ENCODE measurements at places on chromosomes 12 and 14.

GRCh38 chr14:30949651-30950050, 75.3 kb downstream of the COCH start:
- no peak for DNase-seq

DNA sequence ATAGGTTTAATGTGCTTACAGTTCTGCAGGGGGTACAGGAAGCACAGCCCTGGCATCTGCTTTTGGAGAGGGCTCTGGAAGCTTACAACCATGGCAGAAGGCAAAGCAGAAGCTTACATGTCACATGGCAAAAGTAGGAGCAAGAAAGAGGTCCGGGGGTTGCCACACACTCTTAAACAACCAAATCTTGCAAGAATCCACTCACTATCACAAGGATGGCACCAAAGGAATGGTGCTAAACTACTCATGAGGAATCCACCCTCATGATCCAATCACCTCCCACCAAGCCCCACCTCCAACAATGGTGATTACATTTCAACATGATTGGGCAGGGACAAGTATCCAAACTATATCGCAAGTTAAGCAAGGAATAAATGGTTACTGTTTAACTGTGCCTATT, 255.8 kb upstream of the AVPR1A start:
- no peak for DNase-seq

DNA sequence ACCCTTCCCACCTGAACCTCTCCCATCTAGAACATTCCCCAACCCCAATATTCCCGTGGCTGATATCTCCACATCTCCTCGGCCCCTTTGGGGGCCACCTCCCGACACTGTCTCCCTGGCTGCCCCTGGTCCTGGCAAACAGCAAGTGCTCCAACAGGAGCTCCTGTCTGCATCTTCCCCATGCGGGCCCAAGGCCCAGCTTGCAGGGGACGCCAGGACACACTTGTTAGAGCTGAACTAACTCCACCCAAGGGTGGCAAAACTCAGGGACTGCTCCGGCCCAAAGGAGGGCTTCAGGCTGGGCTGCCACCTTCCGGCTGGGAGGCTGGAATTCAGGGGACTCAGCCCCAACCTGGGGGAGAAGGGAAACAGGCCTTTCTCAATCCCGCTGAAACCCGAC, 106.6 kb downstream of the NCOR2 start:
- no peak for DNase-seq

GRCh38 chr12:69524755-69525469, 54.7 kb downstream of the FRS2 start:
- no peak for DNase-seq

GRCh38 chr12:113231235-113232088, 10.2 kb downstream of the TPCN1 start:
- DNase-seq: no peak

DNA sequence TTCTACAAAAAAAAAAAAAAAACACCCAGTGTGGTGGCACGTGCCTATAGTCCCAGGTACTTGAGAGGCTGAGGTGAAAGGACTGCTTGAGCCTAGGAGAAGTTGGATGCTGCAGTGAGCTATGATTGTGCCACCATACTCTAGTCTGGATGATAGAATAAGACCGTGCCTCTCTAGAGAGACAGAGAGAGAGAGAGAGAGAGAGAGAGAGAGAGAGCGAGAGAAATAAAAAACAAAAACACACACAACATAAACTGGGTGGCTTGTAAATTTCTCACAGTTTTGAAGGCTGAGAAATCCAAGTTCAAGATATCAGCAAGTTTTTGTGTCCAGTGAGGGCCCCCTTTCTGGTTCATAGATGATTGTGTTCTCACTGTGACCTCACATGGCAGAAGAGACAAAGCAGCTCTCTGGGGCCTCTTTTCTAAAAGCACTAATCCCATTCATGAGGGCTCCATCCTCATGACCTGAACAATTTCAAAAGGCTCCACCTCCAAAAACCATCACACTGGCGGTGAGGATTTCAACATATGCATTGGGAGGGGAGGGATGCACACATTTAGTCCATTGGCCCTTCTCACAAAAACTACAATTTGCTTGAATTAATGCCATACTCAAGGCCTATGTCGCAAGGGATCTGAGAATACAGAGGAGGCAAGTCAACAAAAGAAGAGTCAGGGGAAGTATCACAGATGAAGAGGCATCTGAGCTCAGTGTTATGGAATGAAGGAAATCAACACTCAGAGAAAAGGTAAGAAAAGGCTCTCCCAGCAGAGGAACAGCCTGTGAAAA, 94.9 kb downstream of the PPM1H start:
- DNase-seq: no peak

DNA sequence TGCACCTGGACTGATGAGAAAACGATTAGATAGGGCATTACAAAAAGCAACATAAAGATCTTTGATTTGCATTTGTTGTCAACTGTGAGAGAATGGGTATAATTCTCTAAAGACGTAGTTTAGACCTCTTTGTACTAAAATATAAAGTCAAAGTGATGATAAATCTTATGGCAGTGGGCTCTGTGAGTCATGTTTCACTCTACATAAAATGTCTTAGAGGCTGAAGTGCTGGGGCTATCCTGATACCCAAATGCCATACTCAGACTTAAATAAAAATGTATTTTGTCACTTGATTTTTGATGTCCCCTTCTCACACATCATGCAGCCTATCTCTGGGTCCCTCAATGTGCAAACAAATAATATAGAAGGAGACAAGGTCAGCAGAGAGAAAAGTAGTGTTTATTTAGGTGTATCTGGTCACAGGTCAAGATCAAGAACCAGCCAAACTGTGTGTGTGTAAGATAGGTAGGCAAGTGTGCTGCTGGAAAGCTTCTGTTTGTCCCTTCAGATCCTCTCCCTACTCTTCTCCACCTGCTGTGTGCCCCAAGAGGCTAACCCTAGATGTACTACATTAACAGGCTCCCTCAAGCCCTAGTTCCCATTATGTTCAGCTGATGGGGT, 7.0 kb upstream of the NIN start:
- no peak for DNase-seq

DNA sequence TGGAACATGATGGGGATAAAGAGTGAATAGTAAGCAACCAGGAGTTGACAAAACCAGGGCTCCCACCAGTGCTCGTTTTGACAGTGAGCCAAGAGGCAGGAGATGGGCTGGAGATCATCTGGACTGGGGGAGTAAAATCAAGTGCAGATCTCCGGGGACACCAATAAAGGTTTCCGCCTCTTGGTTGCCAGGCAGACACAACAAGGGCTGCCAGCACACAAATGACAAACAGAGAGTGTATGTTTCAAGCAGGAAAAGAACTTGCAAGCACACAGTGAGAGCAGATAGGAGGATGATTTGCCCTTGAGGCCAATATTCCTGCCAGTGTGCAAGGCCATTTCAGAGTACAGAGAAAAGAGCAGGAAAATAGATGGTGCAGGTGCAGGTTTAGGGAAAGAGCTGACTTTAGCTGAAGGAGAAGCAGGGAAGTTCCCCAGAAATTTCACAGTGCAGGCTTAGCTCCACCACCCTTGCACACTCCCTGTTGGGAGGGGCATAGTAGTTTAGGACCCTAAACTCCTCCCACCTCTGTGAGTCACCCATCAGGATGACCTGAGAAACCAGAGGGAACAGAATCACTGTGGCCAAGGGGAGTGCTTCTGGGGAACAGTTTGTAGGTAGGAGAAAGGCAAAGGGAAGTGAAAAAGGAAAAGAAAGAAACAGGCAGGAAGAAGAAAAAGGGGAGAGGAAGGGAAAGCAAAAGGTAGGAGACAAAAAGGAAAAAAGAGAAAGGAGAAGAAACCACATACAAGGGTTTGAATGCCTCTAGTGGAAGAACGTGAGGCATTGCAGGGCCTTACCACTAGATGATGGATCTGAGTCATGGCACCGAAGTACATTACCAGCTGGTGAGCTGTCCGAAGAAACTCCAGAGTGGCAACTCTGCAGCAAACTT, 404.4 kb downstream of the SLC6A15 start:
- DNase-seq: no peak

- DNase-seq: no peak
These were observed 62.7 kb downstream of the RASSF3 start for GRCh38 chr12:64672925-64673409.

- no peak for DNase-seq
These were observed 618.4 kb downstream of the SLC6A15 start for GRCh38 chr12:84294246-84294645.

DNA sequence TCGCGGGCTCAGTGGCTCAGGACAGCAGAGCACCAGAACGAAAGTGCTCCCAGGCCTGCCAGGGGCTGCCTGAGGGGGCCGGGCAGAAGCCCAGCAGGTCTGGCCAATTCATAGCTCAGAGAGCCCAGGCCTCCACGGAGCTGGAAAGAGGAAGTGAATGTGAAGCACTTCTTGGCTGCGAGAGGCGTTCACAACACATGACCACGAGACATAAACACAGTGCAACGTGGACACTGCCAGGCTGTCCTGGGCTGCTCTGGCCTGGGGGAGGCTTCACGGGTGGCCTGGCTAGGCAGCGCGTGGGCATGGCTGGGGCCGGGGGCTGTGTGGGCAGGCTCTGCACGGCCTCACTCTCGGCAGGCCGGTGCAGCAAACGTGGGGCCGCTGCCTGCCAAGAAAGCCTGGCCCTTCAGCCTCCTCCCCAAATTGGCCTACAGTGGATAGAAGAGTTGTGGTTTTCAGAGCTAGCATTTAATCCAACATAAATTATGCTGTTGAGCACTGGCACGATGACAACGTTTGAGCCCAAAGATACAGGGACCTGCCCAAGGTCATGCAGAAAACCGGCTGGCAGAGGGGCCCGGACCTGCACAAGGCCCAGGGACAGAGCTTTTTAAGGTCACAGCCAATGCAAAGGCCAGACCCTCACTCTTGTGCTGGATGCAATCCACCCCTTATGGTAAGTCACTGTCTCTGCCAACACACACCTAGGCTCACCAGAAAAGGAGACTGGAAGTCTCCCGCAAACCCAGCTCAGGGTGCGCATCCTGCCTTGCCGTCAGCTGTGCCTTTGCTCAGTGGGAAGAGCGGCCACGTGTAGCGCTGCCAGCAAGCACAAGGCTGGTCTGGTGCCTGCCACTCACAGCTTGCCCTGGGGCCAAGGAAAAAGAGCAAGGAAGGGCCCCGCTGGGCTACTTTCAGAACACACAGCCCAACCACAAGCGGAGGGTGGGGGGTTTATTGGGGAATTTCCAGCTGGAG, 8.6 kb downstream of the SLC25A29 start:
- no peak for DNase-seq

DNA sequence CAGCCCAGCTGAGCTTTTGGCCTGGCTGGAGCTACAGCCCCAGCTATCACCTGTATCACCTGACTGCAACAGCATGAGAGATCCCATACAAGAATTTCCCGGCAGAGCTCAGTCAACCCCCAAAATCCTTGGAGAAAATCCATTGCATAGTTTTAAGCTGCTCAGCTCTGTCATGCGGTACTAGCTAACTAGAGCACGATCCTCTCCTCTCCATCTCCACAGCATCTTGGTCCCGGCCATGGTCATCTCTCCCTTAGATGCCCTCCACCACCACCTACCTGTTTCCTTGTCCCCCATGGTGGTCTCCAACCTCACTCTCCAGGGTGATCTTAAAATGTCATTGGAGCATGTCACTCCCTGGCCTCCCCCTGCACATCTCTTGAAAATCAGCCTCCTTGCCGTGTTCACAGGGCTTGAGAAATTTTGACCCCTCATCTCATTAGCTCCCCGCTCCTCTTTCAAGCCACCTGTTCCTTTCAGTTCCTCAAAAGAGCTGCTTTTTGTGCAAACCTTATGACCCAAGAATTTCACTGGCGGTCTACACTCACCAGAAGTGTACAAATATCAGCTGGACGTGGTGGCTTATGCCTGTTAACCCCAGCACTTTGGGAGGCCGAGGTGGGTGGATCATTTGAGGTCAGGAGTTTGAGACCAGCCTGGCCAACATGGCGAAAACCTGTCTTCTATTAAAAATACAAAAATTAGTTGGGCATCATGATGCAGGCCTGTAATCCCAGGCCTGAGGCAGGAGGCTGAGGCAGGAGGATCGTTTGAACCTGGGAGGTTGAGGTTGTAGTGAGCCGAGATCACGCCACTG, 8.1 kb upstream of the CLMN start:
- DNase-seq: no peak

- no peak for DNase-seq
These were observed 29.6 kb downstream of the NUDT4 start for GRCh38 chr12:93407054-93407962.

DNA sequence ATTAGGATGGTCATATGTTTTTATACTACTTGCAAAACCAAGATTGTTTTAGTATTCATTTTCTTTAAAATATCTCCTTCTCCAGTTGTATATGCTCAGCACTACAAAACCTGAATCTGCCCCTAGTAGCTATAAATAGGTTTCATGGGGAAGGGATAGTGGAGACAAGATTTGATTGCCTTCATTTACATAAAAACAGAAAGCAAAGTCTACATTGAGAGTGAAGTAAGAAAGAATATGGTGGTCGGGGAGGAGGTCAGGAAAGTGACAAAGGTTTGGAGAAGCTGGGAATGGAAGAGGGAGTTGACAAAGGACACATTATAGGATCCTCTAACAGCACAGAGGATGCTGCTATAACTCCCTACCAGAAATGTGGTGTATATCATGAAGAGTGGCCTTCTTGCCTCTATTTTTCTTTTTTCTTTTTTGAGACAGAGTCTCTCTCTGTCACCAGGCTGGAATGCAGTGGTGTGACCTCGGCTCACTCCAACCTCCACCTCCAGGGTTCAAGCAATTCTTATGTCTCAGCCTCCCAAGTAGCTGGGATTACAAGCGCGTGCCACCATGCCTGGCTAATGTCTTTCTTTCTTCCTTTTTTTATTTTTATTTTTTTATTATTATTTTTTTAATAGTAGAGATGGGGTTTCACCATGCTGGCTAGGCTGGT, 6.6 kb upstream of the LRP6 start:
- DNase-seq: no peak

DNA sequence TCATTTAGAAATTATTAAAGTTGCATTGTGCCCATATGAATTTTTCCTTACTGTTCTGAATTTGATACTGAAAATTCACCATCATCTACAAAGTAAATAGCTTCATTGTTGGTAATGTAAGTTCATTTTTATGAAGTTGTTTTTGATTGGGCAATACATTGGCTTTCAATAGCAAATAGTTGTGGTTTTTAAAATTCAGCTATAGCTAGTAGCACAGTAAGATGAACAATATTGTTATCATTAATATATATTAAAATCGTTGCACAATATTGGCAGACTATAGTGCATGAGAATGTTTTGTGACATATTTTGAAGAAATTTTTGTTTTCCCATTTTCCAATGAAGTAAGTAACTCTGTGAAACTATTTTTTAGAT, 575.0 kb downstream of the PRKD1 start:
- DNase-seq: no peak

DNA sequence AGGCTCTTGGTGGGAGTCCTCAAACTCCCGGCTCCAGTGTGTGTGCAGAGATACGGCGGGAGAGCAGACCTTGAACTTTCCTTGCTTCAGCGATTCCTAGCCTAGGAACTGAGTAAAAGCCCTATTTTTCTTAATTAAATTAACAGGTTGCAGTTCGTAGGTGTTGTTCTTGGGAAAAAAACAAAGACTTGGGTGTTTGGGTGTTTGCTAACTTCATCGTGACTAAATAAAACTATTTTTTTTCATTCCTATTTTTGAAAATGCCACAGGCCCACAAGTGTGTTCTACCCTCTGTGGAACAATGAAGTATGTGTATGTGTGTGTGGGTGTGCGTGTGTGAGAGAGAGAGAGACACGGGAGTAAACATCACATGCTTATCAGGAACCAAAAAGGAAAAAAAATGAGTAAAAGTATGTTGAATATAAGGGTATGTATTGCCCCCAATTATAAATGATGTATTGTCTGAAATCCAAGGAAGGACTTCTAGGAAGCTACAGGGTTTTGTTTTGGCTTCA, 651 bp downstream of the TMEM117 start:
- DNase-seq: no peak

- DNase-seq: no peak
These were observed 20.0 kb downstream of the C12orf76 start for GRCh38 chr12:110028323-110028722.

GRCh38 chr12:31715283-31715825, 13.5 kb downstream of the AMN1 start:
- no peak for DNase-seq

All from activated CD4-positive, alpha-beta T cell treated with anti-CD3 and anti-CD28 coated beads, Interleukin-2, amount 50 U/mL, for 48 hours (primary cell).